ENCODE measurements at places on chromosomes 11 and 22.

DNA sequence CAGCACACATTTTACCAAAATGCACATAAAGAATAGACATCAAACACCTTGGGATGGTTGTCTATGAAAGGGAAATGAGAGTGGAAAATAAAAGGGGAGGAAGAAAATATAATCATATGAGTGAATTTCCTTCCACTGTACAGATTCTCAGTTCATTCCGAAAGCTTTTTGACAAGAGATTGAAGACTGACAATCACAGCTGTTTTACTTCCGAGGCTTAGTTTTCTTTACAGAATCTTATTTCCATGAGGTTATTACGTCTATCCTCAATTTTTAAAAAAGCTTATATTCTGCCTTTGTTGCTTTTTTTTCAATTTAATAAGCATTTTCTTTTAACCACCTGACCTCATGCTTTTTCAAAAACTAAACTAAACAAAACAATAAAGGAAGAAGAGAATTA is 12.8 kb upstream of the NNMT start:
- no peak for DNase-seq

GRCh38 chr11:61747967-61748285 is 4.5 kb upstream of the MYRF start:
- DNase-seq, result no peak

DNA sequence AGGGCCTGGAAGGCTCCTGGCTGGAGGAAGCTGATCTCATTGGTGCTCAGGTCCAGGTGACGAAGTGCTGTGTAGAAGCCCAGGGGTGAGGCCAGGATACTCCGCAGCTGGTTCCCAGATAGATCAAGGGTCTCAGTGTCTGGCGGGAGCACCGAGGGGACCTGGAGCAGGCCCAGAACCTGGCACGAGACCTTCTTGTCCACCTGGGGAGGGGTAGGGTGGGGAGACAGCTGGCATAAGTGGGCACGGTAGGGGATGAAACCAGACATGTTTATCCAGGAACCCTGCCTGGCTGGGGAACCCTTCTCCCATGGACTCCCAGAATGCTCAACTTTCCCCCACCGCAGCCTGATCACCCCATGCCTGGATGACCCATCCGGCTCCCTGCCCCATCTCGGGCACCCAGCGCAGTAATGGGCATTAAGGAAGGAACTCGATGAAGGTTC is 9.2 kb downstream of the LRRC32 start:
- DNase-seq, result peak; percentile 1

- no peak for DNase-seq
Observed at GRCh38 chr11:134565343-134565891, 153.4 kb upstream of the B3GAT1 start.

- no peak for DNase-seq
Observed at GRCh38 chr22:49040754-49041467, 786.8 kb downstream of the BRD1 start.

DNA sequence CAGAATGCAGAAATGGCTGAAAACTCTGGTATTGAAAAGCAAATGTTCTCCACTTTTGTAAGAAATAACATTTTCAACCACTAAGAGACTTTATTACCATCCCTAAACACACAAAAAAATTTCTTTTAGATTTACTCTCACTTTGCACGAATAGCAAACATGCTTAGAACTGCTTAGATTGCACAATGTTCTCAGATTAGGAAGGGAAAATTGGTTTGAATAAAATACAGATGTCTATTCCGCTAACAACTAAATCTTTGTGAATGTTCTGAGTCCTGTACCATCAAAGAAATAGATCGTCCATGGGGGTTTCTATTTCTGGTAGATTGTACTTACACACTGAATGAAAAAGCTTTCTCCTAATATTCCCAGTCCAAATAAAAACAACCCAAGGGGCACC is 40.1 kb downstream of the BDNF start:
- DNase-seq, result no peak

GRCh38 chr22:23255506-23256170 is 75.3 kb downstream of the BCR start:
- DNase-seq, result no peak

GRCh38 chr11:11577932-11578911 is 43.6 kb downstream of the GALNT18 start:
- DNase-seq, result no peak

GRCh38 chr11:124740277-124740882 is 638 bp downstream of the NRGN start:
- DNase-seq, result no peak

- DNase-seq, result no peak
Observed at GRCh38 chr11:128697645-128698174, 3.8 kb downstream of the FLI1 start.

DNA sequence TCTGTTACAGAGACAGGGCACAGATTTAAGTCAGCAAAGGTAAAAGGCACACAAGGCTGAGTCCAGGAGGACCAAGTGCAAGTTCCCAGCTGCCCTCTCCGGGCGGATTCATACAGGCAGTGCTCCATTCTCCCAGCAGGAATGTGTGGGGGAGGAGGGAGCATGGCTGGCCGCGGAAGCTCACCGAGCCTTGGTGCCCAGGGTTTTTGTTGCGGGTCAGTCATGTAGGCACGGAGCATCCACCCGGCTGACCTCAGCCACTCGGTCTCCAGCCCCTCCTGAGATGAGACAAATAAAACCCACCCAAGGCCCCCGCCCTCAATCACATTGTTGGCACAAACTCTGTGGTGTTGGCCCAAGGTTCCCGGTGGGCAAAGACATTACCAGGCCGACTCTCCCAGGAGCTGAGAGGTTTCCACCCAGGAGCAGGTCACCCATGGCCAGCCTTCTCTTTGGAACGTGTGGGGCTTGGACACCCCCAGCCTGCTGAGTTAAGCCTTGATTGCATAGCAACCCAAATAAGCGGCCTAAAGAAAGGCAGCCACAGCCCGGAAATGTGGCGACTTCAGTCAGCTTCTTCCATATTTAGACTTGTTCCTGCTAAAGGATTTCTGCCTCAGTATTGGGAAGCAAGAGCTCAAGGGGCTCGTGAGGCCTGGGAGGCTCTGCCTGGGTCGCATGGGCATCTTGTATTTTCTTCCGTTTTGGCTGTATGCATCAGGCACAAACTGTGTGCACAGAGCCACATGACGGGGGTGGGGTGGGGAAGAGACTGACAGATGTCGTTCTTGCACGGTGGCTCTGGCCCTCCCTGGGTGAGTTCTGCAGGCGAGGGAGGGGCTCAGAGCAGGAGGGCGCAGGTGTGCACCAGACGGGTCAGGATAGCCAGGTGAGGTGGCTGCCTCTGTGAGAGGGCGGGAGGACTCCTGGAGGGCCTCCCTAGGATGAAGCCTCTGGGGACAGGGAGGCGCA is 63.0 kb downstream of the ARHGAP8 start:
- peak; percentile 7 for DNase-seq

- DNase-seq, result no peak
Observed at GRCh38 chr11:70463478-70464255, 65.3 kb downstream of the CTTN start.

- DNase-seq, result no peak
Observed at GRCh38 chr11:46479601-46480000, 88.0 kb upstream of the CHRM4 start.

- peak; percentile 90 for DNase-seq
Observed at GRCh38 chr11:114036147-114036811, 23.2 kb upstream of the ZBTB16 start.

DNA sequence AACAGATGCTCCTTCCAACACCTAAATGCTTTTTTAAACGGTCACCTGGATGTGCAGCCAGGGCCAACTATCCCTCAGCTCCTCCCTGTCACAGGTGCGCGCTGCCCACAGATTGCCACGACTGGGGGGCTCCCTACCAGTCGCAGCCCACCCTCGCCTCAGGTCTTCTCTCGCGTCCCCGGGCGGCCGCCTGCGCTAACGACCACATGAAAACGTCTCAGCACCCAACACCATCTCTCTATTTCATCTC is 469 bp downstream of the ZBED5 start:
- DNase-seq, result peak; percentile 30

GRCh38 chr11:3044004-3044403 is 13.2 kb downstream of the CARS1 start:
- peak; percentile 37 for DNase-seq

GRCh38 chr11:112225753-112226061 is 521 bp upstream of the PTS start:
- DNase-seq, result peak; percentile 81

- no peak for DNase-seq
Observed at GRCh38 chr22:47850644-47851151, 1088.2 kb downstream of the TBC1D22A start.

GRCh38 chr22:37803195-37803638 is 4.5 kb upstream of the GCAT start:
- no peak for DNase-seq

DNA sequence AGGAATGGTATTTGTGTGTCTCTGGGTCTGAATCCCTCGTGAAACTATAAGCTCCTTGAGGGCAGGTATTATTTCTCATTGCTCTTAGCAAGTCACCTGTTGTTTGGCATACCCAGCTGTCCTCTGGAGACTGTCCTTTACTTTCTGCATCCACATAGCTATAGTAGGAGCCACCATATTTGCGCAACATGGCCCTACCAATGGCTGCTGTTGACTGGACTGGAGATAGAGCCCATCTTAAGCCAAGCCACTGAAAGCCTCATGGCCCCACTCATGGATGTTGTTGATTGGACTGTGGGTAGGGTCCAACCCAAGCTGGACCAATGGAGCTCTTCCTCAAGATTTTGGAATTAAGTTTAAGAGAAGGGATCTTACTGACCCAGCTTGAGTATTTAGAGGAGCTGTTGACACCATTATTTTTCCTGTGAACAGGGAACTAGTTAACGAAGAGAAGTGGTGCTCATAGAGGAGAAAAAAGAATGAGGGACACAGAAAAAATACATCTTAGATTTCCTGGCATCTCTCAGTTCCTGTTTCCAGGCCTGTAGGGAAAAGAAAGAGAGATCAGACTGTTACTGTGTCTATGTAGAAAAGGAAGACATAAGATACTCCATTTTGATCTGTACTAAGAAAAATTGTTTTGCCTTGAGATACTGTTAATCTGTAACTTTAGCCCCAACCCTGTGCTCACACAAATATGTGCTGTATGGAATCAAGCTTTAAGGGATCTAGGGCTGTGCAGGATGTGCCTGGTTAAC is 47.2 kb downstream of the LRRC74B start:
- no peak for DNase-seq

GRCh38 chr22:35749808-35750207 is 32.1 kb downstream of the APOL5 start:
- no peak for DNase-seq

DNA sequence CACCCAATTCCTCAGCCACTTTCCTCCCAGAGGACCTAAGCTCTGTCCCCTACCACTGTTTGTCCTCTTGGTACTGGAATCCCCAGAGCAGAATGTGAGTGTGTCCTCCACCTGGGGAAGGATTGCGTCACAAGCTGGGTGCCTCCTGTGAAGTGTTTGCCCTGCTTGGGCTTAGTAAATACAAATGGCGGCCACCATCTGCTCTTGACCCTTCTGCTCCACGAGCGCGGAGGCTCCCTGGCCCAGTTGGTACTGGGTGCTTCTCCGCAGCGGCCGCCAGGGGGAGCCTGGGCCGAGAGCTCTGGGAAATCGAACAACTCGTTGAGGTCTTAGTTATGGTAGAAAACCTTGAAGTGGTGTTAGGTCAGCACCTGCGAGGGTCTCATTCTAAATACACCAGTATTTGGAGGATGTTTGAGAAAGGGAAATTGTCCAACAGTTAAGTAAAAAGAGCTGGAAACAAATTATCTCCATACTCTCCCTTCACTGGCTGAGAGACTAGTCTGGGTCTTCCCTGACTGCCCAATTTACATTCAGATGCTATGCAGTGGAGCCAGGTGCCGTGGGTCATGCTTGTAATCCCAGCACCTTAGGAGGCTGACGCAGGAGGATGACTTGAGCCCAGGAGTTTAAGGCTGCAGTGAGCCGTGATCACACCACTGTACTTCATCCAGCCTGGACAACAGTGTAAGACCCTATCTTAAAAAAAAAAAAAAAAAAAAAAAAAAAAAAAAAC is 74.6 kb upstream of the TEAD1 start:
- DNase-seq, result peak; percentile 46

DNA sequence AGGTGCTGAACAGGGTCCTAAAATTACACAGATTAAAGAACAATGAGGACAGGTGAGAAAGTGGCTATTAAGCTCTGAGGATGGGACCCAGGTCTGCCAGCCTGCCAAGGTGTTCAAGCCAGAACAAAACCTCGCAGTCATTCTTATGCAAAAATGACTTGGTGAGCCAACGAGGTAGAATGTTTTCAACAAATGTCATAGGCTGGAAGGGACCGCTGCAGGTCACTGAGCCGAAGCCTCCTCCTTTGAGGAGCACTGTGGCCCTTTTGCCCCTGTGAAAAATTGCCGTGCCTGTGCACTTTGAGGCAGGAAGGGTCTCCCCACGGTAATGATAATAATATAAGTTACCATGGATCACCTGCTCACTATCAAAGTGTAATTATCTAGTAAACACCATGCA is 216.2 kb downstream of the DSCAML1 start:
- no peak for DNase-seq

- no peak for DNase-seq
Observed at GRCh38 chr11:1701091-1701807, 4.3 kb downstream of the KRTAP5-6 start.

GRCh38 chr11:123362186-123362585 is 67.9 kb upstream of the GRAMD1B start:
- no peak for DNase-seq

- DNase-seq, result no peak
Observed at GRCh38 chr11:37456746-37457145, 858.7 kb upstream of the RAG2 start.

- DNase-seq, result no peak
Observed at GRCh38 chr11:7889985-7890384, 41.1 kb downstream of the OR10A6 start.

GRCh38 chr11:32935462-32936029 is 42.9 kb downstream of the QSER1 start:
- DNase-seq, result no peak

GRCh38 chr11:102436561-102436960 is 16.0 kb downstream of the TMEM123 start:
- DNase-seq, result no peak

DNA sequence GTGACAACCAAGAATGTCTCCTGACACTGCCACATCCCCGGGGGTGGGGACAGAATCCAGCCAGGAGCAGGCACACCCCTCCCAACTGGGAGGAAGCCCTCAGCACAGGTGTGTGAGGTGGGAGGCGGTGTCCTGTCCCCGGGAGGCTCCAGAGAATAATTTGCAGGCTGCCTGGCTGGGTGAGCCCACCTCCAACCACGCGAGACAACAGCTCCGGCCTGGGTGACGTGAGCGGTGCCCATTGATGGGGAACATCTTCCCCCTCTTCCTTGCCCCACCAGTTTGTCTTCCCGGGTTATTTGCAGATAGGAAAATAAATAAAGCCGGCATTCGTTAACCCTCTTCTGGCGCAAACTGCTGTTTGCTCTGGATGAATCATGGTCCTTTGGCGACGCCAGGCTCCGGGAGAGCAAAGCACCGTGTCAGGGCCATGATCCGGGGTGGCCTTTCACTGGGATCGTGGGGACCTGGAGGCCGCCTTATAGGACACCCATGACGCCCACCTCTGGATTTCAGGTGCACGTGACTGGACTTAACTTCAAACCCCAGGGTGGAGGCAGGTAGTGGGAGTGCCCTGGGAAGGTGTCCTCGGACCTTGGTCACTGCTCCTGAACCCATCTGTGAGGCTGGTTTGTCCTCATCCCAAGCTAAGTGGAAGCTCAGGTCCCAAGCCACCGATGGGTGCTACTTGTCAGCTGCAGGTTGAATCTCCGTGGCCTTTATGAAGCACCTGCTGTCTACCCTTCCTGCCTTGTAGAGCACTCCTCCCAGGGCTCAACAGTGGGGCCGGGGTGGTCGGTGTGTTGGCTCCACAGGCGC is 13.9 kb downstream of the CCND1 start:
- DNase-seq, result no peak
